PC-9 (cell line): ENCODE measurements at places on chromosomes 5 and 9. TPM values are rescaled to one million over a fixed set of nuclear protein-coding genes. Genes with fewer than 3 reads are reported as not detected.

DNA sequence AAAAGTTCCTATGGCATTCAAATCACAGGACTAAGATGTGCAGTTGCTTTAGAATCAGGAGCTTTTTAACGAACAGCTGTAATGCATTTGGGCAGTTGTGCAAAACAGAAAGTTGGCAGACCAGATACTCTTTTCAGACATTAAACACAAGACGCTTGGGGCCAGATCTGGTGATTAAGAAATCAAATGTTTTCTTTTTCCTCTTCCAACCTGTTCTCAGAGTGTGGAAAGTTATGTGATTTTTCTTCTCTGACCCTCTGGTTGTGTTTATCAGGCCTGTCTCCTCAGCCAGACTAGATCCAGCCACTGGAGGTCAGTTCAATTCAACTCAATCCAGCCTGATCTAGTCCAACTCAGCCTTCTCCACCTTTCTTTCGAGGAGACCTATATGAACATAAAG is 298.5 kb upstream of the PCSK5 start:
- no peak for DNase-seq

- no peak for DNase-seq
Observed at GRCh38 chr5:80540691-80541090, 29.4 kb downstream of the ANKRD34B start.

LIX1 gene
- total RNA-seq, result not detected in 2 replicates

DNA sequence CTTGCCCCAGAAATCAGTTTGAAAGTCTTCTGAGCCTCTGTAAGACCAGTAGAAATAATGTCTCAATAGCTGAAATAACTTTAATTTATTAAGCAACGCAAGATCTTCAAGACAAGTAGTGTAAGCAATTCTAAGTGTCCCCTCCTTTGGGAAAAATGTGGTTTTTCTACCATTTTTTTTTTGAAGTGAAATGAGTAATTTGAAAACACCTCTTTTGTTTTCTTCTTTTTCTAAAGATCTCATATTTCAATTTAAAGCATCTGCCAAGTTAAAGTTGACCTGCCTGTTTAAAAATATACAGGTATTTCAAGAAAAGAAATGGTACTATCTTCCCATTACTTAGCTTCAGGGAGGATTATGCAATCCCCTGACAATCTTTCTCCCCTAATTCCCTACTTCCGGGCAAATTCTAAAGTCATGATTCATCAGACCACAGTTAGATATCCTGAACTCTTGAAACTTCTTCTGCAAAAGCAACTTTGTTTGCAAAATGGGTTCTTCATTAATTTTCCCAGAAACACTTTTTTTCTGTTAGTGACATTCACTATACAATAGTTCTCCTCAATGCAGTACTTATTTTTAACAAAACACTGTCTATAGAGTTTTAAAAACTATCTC is 7.8 kb upstream of the ANXA1 start:
- peak; percentile 91 for DNase-seq

DNA sequence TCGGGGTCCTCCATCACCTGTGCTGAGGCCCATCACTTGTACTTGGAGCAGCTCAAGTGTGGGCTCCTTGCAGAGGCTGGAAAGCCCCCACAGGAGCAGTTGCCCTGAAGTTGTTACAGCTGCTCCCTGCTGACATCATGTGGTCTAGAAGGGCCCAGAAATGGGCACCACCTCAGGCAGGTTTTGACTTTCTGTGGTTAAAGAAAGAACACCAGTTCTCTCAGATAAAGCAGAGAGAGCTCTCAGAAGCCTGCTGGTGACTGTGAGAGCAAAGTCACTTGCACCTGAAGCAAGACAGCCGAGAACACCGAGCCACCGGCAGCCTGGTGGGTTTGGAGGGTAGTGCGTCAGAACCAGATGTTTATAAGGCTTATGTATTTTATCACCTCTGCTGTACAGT is 70.4 kb downstream of the MVB12B start:
- no peak for DNase-seq

MRPL50 gene
- total RNA-seq, result 7.6 and 11.9 TPM in 2 replicates

DNA sequence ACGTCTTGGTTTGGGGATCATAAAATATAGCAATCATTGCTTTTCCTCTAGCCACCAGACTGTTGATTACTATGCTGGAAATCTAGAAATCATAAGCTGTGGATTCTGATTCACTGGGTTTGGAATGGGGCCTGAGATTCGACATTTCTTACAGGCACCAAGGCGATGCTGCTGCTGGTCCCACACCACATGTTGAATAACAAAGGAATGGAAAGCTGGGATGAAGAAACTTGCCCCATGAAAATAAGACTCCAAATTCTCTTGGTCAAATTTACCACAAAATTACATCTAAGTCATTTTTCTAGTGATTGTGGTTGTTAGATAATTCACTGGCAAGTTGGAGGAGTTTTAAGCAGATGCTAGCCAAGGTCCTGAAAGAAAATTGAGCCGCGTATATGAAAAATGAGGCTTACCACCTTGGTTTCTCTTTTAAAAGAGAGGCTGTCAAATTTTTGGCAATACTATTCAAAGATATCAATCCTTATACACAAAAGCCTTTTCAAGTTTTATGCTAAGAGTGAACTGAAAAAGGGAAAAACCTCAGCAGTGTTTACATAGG is 23.0 kb upstream of the MEIKIN start:
- DNase-seq, result no peak

GCNT4 gene
- 1.1 and 1.4 TPM in 2 replicates for total RNA-seq

ARHGEF37 gene
- total RNA-seq, result 5.5 and 8.6 TPM in 2 replicates

GRCh38 chr9:33165263-33166151 is 1.6 kb downstream of the B4GALT1 start:
- DNase-seq, result no peak

DNA sequence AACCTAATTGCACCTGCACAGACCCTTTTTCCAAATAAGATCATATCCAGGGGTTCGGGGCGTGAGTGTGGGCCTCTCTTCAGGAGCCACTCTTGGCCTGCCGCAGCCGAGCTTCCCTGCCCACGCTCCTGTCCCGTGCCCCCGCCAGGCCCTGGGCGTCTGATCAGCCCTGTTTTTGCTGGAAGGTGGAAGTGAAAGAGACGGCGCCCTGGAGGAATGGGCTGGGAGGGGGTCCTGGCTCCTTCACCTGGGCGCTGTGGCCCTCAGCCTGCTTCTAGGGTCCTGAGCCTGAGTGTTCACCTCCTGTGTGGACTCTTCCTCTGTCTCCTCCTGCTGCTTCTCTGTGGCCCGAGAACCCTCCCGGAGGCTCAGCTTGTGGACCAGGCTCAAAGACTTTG is 11.2 kb upstream of the COL5A1 start:
- no peak for DNase-seq

GRCh38 chr5:143055596-143056338 is 285.6 kb downstream of the ARHGAP26 start:
- no peak for DNase-seq

ZNF462 gene
- total RNA-seq, result 3.2 and 4.8 TPM in 2 replicates

GRCh38 chr9:116873937-116874914 is 187.1 kb downstream of the TRIM32 start:
- DNase-seq, result no peak

GRCh38 chr5:66788556-66788955 is 192.4 kb downstream of the MAST4 start:
- no peak for DNase-seq
